ENCODE measurements at places on chromosomes 2 and 18. TPM values are rescaled to one million over a fixed set of nuclear protein-coding genes. Genes with fewer than 3 reads are reported as not detected.

AQP12A gene
- not detected for total RNA-seq

DNA sequence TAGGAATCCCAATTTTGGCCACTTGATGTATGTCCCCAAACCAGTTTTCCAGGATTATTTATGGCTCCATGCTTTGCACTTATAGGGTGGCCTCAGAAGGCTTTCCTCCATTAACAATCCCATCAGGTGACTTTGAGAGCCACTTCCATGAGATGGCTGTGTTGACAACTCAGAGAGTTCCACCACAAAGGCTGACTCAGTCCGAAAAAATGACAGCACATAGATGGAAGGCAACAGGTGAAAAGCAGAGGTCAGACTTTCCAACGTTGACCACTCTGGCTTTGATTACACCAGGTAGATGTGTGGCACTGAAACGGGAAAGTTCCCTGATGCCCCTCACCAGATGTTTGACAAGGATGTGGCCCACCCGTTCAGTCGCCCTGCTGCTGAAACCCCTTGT, 431.4 kb upstream of the TNP1 start:
- DNase-seq: no peak

COMMD1 gene
- 27.5 TPM for total RNA-seq

GRCh38 chr2:26574900-26575560, 66.1 kb downstream of the CIB4 start:
- DNase-seq: no peak
